ENCODE measurements at places on chromosomes 6 and 20. TPM values are rescaled to one million over a fixed set of nuclear protein-coding genes. Genes with fewer than 3 reads are reported as not detected.

Gene C20orf202
- under 0.01 TPM for total RNA-seq

Gene GHRH
- total RNA-seq = not detected

Gene FOXC1
- 2.8 TPM for total RNA-seq

Gene LCA5
- 2.2 TPM for total RNA-seq

Gene MUC22
- total RNA-seq = not detected

Gene FHL5
- not detected for total RNA-seq

Gene TP53TG5
- not detected for total RNA-seq

Gene ABHD16B
- total RNA-seq = not detected

Gene GLO1
- total RNA-seq = 89.8 TPM

Gene GCM1
- total RNA-seq = under 0.01 TPM

DNA sequence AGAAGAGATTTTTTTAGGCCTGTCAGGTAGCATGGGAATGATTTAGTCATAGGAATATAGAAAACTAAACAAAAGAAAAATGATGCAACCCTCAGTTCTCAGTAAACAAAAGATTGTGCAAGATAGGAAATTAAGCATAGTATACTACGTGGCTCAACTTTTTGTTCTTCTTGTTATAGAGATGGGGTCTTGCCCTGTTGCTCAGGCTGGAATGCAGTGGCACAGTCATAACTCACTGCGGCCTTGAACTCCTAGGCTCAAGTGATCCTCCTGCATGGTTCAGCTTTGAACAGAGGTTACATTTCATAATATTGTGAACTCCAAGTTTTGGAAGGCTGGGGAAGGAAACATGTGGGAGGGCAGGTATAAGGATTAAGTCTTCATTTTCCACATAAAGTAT lies 28.5 kb downstream of the SLX4IP start:
- no peak for DNase-seq

DNA sequence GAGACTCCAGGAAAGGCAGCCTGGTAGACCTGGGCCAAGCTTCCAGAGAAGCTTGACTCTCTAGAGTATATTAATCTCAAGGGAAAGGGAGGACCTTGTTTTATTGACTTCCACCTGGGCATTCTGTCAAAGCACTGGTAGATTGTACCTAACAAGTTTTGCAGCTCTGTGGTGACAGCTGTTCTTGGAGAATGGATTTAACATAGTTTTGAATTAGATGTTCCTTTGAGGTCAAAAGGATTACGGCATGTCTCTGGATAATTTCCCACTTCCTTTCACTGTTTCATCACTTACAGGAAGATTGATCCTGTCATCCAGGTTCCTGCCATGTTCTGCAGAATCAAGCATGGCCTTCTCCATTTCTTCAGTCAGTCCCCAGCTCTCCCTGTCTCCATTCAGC lies 246.0 kb downstream of the PHACTR1 start:
- DNase-seq = no peak

DNA sequence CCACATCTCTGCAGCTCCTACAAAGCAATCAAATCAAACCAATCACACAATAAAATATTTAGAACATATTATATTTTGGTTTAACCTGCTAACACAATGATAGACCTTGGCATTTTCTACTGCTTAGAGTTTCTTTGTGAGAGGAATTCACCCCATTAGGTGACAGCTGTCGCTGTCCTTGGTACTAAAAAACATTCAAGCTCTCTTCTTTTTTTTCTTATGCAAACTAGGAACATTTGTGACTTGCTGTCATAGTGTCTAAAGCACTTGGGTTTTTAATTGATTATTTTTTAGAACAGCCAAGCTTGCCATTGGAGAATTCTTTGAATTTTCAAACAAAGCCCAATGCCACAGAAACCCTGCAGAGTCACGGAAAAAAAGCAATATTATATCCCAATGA lies 46.4 kb downstream of the CNR1 start:
- DNase-seq = no peak

GRCh38 chr6:4405621-4406212 lies 270.3 kb upstream of the ECI2 start:
- no peak for DNase-seq

DNA sequence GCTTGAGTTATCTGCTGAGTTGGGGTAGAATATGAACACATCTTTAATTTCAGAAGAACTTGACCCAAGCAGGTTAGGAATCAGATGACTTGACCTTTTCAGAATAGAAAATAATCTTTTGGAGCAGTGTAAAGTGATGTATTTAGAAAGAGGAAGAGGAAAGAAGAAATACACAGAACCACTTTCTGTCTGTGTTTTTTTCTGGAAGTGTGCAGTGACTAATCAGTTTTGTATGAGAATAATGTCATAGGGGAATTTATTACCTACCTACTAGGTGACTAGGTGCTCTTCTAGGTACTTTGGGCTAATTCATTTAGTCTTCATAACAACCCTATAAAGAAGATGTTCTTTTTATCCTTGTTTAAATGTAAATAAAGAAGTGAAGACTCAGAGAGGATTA lies 3.0 kb downstream of the PPP1R14C start:
- no peak for DNase-seq

DNA sequence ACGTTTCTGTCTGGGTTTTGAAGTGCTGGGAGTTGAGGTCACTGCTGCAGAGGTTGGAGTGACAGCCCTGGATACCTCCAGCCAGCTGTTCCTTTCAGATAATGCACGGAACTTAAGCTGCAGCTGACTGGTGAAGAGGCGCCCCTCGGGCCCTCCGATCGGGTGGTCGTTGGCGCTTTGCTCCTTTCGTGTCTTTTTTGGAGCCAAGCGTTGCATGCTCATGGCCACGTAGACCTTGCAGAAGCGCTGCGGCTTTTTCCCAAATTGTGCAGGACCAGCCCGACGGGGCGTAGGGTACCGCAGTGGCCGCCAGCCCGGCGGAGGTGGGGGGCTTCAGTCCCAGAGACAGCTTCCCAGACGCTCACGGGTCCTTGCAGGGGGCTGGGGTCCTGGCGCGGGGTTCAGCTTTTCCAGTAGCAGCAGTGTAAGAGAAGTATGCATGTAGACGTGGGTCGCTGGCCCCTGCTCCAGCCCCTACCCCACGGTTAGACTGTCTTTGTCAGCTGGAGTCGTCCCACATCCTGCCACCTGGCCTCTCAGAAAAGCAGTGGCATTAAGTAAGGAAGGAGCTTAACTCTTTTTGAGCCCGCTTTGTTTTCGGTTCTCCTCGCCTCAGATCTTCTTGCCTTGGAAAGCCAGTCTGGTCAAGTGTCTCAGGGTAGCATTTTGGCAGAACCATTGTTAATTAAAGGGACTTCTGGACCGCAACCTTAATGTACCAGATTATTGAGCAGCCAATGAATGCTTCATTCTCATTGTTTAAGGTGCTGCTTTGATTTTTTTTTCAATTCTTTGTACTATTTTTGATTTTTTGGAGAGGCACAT lies 838 bp downstream of the TNFAIP3 start:
- DNase-seq = peak; percentile 39

GRCh38 chr20:59976156-59976782 lies 18.0 kb downstream of the CDH26 start:
- DNase-seq = no peak

GRCh38 chr20:364905-365794 lies 15.4 kb upstream of the TRIB3 start:
- no peak for DNase-seq

DNA sequence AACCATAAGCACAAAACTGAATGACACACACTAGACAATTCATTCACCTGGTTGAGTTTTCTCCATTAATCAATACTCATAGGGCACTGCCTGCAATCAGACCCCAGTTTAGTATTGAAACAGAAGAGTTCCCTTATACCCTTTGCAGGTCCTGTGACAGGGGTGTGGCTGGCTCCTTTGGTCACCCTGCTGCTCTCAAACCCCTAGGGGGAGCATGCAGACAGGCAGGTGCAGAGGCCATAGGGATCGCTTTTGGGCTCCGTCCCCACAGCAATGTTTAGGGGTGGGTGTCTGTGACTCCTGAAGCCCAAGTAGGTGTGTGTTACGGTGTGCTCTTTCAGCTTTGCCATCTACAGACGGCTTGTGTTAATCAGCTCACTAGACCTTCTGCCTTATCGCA lies 210.4 kb downstream of the CENPW start:
- no peak for DNase-seq

GRCh38 chr6:136521427-136521826 lies 28.8 kb downstream of the MAP7 start:
- DNase-seq = no peak

- no peak for DNase-seq
These were observed 51.2 kb downstream of the C6orf52 start for GRCh38 chr6:10643201-10643651.

DNA sequence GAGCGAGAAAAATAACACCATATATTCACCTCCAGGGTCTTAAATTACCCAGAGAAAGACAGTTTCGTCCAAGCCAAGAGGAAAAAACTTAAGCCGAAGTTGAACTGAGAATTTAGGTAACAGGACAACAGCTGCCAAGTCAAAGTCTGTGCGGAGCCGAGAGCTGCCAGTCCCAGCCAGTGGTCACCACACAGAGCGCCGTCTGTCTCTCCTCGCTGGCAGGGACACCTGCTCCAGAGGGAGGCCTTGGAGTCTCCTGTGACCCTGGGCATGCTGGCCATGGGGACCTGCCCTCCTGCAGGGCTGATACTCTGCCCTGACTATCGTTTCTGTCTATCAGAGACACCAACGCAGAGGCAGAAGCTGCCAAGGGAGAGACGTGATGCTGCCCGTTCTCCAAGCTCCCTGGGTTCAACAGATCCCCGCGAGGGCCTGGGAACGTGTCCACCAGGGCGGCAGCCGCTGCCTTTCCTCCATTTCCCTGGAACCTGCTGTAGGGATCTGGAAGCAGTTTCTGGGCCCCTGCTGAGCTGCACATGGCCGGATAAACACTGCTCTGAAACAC lies 341.3 kb downstream of the SMOC2 start:
- no peak for DNase-seq

- no peak for DNase-seq
These were observed 32.0 kb downstream of the QKI start for GRCh38 chr6:163446549-163446948.

DNA sequence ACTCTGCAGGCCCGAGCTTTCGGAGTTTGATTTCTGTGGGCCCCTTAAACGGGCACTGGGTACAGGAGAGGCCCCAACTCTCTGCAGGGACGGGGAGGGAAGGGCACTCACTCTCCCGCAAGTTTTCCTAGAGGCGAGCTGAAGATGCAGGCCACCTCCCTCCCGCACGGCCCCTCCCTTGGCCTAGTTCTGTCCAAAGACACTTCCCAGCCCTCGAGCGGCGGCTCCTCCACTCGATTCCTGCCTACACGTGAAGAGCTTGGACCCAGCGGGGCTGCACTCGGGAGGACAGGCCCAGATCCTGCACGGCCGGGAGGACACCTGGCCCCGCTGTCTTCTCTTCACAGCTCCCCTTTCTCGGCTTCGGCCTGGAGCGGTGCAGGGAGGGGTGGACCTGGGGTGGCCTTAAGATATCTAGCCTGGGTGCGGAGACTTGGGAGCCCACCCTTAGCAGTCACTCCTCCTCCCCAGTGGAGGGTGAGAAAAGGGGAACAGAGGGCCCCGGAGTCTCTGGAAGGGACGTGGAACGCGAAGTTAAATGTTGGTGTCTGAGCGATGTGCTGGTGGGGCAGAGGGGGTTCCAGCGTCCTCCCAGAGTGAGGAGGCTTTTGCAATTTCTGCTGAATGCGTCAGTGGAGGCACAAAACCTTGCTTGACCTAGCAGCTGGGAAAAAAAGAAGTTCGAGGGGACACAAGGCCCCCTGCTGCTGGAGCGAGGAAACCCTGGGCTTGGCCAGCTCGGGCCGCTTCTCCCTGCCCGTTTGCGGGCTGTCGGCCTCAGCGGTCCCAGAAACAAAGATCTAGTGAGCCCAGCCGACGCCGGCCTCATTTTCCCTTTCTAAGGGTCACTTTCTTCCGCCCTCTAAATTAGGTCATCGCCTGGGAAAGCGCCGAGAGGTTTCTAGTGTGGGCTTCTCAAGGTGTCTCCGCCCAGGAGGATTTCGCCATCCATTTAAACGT lies 4.9 kb downstream of the OLIG3 start:
- DNase-seq = no peak

DNA sequence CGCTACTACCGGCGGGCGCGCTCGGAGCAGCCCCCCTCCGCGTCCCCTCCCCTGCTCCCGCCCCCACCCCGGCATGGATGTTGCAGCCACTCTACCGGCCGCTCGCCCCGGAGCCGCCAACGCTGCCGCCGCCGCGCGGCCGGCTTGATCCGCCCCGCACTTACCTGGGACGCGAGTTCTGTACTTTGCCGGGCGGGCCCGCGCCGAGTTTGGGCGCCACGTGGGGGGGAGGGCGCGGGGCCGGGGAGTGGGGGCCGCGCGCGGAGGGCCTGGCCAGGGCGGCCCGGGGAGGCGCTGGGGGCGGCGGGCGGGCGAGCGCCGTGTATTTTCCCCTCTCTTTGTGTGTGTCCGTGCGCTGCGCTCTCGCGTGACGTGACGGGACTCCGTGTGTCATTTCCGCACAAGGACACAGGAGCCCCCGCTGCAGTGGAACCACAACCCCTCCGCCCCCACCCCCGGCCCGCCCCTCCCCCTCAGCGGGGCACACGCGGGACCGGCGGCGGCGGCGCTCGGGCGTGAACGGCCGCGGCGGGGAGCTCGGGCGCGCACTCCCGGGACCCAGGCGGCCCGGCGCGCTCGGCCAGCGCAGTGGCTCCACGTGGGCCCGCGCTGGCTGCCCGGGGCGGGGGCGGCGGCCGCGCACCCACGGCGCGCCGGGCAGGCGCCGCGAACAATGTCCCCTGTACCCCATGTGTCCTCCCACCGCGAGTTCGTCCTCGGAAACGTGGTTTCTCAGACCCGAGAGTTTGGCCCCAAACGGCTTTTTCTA lies at the start of gene BEND3:
TSS of gene BEND3 (minus strand) at position 590 of the 769 bp plus-strand sequence. CDS start 16,230 bp downstream, outside the sequence.
- DNase-seq = no peak

DNA sequence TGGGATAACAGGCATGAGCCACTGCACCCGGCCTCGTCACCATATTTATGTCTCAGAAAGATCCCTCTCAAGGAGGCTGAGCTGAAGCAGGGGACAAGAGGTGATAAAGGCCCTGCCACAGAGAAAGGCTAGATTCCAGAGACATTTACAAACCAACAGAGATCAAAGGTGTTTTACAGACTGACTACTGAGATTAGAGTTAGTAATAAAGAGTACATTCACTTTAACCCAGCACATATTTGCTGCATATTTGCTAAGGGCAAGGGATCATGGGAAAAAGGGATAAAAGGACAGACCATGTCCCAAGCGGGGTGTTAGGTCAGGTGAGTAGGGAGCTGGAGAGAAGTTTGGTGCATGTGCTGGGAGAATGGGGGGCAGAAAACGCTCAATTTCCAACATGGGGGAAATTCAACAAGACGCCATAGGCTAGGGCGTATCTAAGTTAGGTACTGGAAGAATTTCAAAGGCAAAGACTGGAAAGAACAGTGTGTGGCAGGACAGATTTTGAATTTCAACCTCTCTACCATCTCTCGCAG lies 43.8 kb upstream of the SEC63 start:
- DNase-seq = no peak

GRCh38 chr6:35321091-35321490 lies 21.3 kb upstream of the PPARD start:
- no peak for DNase-seq

Data from dermis microvascular lymphatic vessel endothelial cell (primary cell).